Daoy (cell line): ENCODE measurements at places on chromosomes 4 and X.

DNA sequence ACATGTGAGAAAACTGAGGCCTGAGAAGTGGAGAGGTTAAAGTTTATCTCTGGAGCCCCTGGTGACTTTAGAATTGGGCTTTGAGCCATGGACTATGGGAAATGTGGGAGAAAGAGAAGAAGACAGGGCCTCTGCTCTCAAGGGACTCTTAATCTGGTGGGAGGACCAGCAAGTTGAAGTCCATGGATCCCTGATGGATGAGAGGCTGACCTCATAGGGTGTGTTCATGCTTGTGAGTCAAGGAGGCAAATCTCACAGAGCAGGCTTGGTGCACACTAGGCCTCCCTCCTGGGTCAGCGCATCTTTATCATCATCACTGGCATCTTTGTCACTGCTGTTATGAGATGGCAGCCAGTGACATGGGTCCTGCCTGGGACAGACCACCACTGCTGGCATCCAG is 211.9 kb downstream of the AFAP1 start:
- DNase-seq = no peak

- no peak for DNase-seq
Measured at GRCh38 chr4:3531318-3531878, 824 bp downstream of the LRPAP1 start.

DNA sequence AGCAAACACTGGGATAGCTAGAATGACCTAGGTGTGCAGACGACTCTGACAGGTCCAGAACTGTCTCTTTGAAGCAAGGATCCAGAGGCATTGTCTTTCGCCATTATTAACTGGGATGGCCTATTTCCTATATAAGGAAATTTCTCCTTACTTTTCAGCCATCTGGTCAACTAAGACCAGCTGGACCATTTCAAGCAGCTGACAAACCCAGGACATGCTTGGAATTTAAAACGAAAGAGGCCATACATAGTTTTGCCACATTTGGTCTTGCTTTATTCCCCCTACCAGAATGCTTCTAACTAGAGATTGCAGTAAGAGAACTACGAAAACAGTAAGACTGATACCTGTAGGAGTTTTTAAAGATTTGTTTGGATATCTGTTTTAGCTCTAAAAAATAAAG is 87.0 kb downstream of the GLRA2 start:
- DNase-seq = no peak

- DNase-seq = no peak
Measured at GRCh38 chr4:143202824-143203223, 18.1 kb downstream of the USP38 start.

GRCh38 chrX:119155416-119156035 is 27.9 kb upstream of the KIAA1210 start:
- DNase-seq = peak; percentile 67

DNA sequence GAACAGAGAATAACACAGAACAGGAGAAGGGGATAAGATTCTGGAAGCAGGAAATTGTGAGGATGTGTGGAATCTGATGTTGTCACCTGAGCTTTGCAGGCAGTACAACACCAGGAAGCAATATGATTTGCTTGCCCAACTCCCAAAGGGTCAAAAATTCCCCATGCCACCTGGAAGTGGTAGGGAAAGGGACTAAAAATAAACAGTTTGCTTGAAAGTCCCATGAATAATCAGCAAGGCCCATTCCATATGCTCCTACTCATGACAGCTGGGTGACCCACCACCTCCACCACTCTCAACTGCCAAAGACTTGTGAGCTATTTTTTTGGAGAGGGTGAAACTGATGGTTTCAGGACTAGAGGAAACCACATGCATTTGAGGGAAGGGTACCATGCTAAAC is 168.4 kb downstream of the KCNIP4 start:
- peak; percentile 3 for DNase-seq

DNA sequence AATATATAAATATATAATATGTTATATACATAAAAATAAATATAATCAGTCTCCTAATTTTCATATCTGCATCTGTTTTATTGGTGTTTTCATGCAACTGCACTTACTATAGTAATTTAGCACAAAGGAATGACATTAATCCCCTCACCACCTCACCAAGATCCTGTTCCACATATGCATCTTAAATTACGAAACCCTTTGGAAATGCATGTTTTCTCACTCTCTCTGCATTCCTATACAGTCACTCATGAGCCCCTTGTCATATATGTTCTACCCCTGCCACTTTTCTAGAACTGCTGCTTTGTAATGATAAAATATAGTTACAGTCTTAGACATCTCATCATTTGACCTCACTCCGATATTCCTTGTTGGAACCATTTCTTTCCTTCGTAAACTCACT is 728.7 kb upstream of the SLIT2 start:
- no peak for DNase-seq

- peak; percentile 66 for DNase-seq
Measured at GRCh38 chr4:86924811-86925210, 10.0 kb upstream of the AFF1 start.

DNA sequence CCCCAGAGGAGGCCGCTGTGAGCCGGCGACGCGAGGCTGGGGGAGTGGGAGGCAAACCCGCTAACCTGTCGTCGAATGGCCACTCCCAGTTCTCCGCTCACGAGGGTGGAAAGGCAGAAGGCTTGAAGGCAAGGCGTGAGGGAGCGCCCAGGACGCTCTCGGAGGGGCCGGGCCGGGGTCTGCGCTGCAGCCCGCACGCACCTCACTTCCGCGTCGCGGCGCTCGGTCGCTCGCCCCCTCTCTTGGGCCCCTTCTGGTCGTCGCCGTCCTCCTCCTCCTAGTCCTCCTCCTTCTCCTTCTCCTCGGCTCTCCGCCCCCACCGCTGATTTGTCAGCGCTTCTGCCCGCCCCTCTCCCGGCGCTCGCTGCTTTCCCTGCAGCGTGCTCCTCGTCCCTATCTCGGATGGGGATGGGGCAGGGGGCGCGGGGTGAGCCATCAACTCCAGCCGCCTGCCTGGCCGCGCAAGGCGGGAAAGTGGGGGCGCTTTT is at the start of gene SNCA:
SNCA (minus strand) TSS at position 265 of the 488 bp plus-strand sequence. CDS start 1,494 bp downstream, outside the sequence.
- DNase-seq = peak; percentile 70

DNA sequence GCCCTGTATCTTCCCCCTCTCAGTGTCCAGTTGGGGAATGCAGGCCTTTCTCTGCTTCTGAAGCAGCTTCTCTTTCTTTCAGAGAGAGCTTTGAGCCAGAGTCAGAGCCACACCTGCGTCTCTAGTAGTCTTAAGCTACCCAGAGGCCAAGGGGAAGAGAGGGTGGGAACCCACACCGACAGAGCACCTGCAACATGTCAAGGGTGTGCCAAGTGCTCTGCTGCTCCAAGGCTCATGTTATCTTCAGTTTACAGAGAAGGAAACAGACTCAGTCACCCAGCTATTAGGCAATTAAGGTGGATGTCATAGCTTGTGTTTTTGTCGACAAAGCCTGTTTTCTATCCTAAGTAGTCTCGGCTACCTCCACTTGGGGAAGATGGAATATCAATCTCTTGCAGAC is 22.7 kb upstream of the RNF212 start:
- no peak for DNase-seq

GRCh38 chr4:182695009-182695408 is 222.2 kb downstream of the DCTD start:
- no peak for DNase-seq

GRCh38 chr4:119664168-119664907 is 35.7 kb upstream of the PDE5A start:
- no peak for DNase-seq

- DNase-seq = no peak
Measured at GRCh38 chr4:128483816-128484215, 196.2 kb upstream of the PGRMC2 start.

GRCh38 chrX:13688958-13689740 is at the start of gene RAB9A:
Gene RAB9A (plus strand): TSS chrX:13689128. CDS start chrX:13708747, 19,619 bp downstream.
- peak; percentile 78 for DNase-seq

DNA sequence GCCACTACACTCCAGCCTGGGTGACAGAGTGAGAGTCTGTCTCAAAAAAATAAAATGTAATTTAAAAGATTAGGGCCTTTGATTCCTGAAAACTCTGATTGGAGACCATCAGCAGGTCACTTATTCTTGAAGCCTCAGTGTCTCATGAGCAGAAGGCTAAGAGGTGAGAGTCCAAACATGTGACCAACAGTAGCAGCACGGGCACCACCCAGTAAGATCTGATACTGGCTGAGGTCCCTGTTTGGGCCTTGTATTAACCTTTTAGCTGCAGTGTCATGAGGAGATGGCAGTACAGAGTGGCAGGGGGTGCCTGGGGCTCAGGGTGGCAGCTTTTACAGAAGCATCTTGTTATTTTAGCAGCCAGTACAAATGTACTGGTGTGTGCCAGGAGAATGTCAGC is 89.3 kb downstream of the FHDC1 start:
- DNase-seq = no peak

- no peak for DNase-seq
Measured at GRCh38 chr4:99645638-99646037, 12.0 kb downstream of the C4orf54 start.

GRCh38 chr4:149584722-149585121 is 230.9 kb downstream of the IQCM start:
- DNase-seq = no peak

DNA sequence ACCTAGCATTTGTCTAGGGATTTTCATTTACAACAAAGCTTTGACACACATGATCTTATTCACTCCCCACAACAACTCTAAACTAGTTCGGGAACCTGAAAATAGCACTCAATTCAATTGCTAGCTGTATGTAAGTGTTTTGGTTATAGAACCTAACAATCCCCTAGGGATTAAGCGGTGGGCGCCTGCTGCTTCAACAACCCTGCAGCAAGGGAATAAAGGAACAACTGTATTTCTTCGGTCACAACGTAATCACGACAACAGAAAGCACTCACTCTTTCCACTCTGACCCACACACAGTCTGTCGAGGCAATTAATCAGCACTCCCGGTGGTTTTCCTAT is 674 bp upstream of the DIAPH2 start:
- DNase-seq = no peak

- DNase-seq = peak; percentile 19
Measured at GRCh38 chrX:31223817-31224216, 152.0 kb upstream of the FTHL17 start.

DNA sequence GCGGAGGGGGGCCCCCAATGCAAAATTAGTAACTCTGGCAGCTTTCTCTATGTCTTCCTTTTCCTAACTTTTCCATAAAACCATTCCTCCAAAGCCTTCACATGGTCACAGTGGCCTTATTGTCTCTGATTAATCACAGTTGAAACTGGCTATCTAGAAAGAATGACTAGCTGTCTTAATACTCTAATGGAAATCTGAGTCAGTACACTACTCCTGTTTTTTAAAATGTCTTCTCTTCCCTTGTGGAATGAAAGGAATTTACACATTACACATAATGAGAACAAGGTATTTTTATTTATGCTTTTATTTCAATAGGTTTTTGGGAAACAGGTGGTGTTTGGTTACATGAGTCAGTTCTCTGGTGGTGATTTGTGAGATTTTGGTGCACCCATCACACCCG is 66.3 kb upstream of the PUDP start:
- DNase-seq = no peak

DNA sequence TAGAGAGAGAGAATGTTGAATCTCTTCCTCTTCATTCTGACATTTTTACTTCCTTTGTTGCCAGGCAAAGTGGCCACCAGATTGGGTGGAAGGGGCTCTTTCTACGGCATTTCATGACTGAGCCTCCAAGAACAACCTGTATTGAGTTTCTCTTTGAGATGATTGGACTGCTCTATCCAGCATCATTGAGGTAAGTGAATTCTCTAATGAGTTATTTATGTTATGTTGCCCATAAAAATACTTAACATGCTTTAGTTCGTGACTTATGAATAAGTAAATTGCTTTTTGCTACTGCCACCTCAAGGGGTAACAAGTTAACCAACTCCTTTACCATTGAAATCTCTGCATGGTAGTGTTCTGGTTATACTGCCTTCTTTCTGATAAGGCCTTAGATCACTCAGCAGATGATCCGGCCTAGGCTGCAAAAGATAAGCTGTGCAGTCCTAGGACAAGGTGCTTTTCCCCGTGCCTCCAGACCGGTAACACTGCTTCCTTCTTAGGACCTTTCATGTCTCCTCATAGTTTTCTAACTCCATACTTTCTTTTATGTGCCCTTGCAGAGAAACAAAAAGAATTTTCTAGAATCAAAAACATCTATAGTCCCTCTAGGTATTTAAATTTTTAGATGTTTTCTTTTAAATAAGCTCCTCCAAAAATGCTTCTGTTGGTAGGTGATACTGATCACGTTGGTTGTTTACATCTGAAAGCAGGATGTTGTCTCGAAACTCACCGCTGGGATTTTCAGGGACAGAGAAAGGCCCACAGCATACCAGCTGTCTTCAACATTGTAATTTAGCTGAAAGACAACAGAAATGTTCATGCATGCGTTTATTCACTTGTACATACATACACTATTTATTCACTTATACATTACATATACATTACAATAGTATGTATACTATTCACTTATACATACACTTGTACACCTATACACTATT is 157.1 kb upstream of the RBPJ start:
- no peak for DNase-seq

GRCh38 chrX:118855681-118856310 is 32.2 kb downstream of the ZCCHC12 start:
- DNase-seq = no peak

- no peak for DNase-seq
Measured at GRCh38 chrX:130100180-130100579, 10.1 kb downstream of the ELF4 start.
